HTR-8/SVneo (cell line): ENCODE measurements at places on chromosomes 12 and 14.

GRCh38 chr14:70788898-70789297 lies 20.4 kb downstream of the MAP3K9 start:
- no peak for DNase-seq

DNA sequence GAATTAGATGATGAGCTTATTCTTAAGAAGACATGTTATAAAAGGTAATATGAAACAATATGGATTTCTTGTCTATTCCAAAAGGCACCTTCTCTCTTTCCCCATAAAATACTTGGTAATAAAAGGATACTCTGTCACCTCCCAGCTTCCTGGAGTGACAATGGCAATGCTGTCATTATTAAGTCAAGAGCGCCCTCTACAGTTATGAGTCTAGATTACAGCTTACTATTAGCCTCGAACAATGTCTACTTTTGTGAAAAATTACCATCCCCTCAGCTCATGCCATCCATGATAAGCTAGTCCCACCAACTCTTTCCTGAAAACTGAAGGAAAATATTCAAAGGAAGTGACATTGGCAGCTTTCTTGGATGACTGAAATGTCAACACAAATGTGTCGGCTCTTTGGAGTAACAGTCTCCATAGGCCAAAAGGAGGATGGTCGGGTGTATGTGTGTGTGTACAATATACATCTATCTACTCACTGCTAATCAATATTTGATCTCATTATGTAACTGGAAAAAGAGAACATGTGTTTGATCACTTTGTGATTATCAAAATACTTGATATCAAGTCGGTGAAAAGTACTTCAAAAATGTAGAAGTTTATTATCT lies 48.7 kb upstream of the CDKN3 start:
- peak; percentile 79 for DNase-seq

- no peak for DNase-seq
These were observed 46.6 kb upstream of the LRIG3 start for GRCh38 chr12:58966939-58967338.

- no peak for DNase-seq
These were observed 84.4 kb upstream of the CISTR start for GRCh38 chr12:53836119-53836655.

GRCh38 chr12:44616402-44616801 lies 259.7 kb downstream of the NELL2 start:
- no peak for DNase-seq

- DNase-seq, result no peak
These were observed 3.5 kb upstream of the ACACB start for GRCh38 chr12:109112720-109113465.

DNA sequence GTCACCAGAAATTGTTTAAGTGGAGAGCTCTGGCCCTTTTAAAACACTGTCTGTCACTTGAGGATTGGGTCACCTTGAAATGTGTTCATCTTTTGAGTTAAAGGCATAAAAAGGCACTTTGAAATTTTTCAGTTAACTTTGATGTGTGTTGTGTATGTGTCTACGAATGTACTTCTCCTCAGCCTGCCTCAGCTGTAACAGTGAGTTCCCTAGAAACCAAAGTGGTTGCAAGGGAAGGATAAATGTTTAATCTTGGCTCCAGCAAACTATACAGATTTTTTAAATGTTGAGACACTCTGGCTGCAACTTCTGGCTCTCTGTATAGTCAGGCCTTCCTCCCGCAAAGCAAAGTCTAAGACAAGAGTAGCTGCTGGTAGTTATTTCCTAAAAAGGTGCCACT lies 8.3 kb downstream of the DERA start:
- no peak for DNase-seq

DNA sequence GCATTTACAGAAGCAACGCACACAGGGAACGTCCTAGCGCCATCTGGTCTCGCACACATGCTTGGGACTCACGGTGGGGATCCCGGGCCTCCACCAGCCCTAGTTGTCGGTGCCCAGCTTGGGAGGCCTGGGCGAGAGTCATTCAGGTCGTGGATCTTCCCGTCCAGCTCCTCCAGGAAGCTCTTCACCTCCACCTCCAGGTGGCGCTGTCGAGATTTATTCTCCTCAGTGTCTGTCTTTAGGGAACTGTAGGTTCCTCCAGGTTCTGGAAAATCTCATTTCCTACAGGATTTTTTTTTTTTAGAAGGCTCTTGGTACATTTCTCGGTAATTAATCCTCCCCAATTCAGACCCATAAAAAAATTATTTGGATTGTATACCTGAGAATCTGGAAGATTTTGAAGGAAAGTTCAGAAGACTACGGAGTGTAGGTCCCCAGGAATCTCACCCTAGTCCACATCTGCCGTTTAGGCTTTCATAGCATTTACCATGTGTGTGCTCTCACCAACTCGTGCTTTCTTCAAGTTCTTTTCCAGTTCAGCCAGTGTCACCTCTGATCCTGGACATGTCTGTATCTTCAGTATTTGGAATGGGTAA lies 910.0 kb downstream of the TMEM121 start:
- no peak for DNase-seq

DNA sequence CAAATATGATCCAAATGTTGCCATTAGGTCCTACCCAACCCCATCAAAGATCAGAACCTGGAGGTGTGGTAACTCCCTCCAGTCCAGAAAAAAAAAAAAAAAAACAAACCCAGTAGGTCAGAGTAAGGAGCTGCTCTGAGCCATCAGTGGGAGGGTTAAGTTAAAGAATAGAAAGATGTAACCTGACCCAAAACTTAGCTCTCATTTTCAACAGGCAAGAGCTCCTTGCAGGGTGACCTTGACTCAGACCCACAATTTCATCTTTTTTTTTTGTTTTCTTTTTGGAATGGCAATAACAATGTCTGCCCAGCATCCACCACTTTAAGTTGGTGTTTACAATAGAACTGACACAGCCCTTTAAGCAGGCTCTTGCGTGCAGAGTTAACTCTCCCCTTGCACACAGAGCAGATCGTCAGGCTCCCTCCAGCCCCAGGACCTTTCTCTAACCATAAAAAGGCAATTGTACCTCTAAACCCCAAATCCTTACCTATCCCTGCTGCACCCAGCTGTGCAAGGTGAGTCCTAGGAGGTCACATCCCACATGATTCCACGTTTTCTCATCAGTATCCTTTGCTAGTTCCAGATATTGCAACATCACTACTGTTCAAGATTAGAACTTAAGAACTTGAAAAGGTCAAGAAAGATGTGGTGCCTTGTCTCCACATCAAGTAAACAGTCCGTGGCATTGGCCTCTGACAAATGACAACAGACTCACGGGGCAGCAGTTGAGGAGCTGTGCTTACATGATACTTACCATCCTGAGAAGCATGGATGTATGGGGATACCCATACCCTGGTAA lies 178.6 kb upstream of the EEA1 start:
- no peak for DNase-seq

GRCh38 chr14:61179796-61180398 lies 101.2 kb downstream of the TMEM30B start:
- no peak for DNase-seq

GRCh38 chr12:13961971-13962370 lies 19.4 kb downstream of the GRIN2B start:
- DNase-seq, result no peak

- DNase-seq, result no peak
These were observed 44.9 kb downstream of the KTN1 start for GRCh38 chr14:55624913-55625312.
